ENCODE measurements at places on chromosomes 1 and 21.
A peak's percentile ranks its signal among the peaks of the same experiment; 100 is the strongest.

DNA sequence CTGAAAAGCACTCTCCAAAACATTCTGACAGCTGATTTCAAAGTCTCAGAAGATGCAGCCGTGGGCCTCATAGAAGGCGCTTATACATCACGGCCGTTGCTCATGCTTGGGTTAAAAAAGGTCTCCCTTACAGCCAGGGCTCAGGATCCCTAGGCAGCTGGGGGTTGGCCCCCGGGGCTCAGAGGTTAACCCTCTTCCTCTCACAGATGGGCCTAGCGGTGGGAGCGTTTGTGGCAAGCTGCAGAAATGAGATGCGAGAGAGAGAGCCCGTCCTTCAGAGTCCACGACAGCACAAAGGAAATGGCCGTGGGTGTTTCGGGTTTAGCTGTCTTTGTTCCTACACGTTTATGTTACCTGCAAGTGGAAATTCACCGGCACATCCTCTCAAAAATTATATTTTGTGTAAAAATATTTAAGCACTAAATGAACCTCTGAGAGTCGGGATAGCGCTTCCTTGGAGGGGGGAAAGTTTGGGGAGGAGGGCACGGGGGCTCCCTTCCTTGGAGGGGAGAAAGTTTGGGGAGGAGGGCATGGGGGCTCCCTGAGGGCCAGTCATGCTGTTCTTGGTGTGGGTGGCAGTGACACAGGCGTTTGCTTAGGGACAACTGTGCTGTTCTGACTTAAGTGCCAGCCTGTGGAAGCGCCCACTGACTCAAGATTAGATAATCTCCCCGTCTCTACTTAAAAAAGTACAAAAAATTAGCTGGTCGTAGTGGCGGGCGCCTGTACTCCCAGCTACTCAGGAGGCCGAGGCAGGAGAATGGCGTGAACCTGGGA, 20.5 kb upstream of the PRDM15 start:
- no peak for DNase-seq

- no peak for DNase-seq
These were observed 414.2 kb downstream of the KCNT2 start for GRCh38 chr1:196193896-196194559.

DNA sequence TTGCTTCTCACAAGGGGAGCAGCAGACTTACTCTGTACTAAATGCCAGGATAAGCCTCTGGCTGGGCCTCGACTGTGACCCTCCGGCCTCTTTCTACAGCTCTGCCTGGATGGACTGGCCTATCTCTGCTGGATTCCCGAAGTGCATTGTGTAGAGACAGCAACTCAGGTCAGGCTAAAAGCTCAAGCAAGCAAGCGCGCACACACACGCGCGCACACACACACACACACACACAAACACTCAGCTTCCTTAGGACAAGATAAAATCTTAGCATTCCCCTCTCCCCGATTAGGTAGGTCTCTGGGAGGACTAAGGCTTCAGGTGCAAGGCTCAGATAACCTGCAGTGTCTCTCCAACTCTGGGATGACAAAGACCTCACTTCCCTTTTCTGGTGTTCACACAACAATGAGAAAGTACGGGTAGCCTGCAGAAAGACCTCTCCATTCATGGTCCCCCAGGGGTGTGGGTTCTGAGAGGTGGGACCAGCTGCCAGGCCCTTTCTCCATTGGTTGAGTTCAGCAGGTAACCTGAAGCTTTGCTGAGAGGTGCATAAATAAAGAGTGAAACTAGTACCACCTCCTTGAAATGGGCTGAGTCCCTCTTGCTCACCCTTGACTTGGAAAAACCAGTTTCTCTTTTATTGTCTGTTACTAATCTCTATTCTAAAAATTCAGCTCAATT, 155.1 kb upstream of the CAMK1G start:
- no peak for DNase-seq

- no peak for DNase-seq
These were observed 14.6 kb upstream of the RPL5 start for GRCh38 chr1:92817137-92817697.

DNA sequence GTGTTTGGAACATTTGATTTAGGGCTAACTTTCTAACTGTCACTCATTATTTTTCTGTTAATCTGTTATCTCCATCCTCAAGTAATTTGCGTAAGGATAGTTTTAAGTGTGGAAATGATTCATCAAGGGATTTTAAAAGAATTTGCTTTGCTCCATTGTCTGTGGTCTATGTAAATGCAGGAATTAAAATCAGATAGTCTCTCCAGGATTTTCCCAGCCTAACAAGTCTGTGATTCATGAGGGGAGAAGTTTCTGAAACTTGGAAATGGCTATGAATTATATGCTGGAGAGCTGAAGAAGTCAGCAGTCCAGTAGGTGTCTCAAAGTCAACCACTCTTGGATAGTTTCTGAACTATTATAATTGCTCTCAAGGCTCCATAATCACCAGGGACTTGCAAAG, 264.5 kb downstream of the MRPL39 start:
- no peak for DNase-seq

GRCh38 chr1:43418858-43419257, 29.2 kb downstream of the SZT2 start:
- DNase-seq = no peak

GRCh38 chr1:178953034-178953433, 72.7 kb upstream of the FAM20B start:
- no peak for DNase-seq

DNA sequence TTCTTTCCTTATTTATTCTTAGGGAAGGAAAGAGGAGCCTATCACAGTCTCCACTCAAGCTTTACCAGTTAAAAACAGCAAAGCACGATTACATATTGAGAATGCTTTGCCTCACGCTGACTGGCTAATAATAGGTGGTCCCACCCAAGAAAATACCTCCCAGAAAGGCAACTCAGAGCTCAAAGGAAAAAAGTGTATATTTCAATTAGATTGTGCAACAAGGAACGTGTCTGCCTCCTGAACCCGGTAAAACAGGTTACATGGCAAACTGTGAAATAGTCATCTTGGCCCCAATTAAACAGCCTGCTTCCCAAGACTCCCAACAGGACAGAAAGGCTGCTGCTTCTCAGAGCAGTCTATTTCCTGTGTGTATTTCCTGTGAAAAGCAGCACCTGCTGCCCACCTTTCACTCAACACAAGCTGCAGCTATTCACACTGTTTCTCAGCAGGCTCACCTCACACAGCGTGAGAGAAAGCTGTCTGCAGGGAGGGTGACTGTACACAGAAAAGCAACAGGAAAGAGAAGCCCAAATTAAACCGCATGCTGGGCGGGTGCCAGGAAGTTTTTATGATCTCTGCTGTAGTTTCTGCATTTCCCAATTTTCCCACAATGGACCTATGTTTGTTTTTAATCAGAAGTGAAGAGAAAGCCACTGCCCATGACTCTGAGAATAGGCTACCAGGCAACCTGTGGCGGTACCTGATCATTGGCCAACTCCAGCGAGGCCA, 44.0 kb downstream of the URB1 start:
- DNase-seq = no peak

GRCh38 chr1:211705467-211706091, 30.2 kb upstream of the NEK2 start:
- no peak for DNase-seq

DNA sequence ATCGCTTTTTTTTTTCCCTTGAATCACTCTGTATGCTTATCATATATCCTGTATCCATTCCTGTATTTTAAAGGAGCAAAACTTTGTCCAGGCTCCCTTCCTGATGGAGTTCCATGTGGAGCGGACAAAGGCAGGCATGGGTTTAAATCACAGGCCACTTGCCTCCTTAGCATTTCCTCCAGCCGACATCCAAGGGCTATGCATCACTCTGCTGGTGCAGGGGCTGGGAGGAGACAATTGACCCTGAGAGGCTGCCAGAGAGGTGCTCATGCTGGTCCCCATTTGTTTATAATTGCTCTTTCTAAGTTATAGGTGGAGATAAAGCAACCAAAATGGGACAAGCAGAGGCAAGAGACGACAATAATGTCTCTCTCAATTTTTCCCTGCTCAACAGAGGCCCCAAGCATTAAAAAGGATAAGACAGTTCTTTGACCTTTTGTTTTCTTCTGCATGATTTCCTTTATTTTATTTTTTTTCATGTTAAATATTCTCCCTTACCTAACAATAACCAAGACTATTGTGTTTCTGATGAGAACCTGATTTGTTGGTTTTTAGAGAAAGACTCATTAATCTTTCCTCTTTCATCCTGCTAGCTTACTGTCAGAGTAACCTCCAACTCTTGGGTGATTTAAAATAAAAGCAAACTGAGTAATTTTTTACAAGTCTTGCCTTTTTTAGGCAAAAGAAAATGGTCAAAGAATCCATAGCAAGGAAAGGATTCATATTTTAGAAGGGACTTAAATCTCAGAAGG, 353.7 kb downstream of the ADGRL2 start:
- DNase-seq = no peak

GRCh38 chr1:67685558-67686266, 711 bp downstream of the GADD45A start:
- DNase-seq = peak; percentile 44

- no peak for DNase-seq
These were observed 272.2 kb downstream of the VAV3 start for GRCh38 chr1:107692580-107693345.

GRCh38 chr1:230537456-230537855, 104.8 kb upstream of the COG2 start:
- no peak for DNase-seq

DNA sequence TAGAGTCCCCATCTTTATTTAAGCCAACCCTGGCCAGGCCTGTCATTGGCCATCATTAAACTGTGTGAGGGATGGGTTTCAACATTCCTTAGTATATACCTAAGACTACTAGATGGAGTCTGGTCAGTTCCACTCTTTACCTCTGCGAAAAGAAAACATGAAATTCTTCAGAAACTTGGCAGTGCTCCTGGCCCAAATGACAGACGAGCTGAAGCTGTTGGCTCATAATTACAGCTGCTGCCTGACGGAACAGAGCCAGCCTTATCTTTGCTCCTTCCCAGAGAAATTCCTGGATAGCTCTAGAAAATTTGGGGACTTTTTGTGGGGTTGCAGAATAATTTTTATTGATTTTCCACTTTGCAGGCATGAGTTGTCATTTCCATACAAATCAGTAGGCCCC, 30.4 kb downstream of the NPHS2 start:
- DNase-seq = no peak

- no peak for DNase-seq
These were observed 385.8 kb upstream of the DUSP10 start for GRCh38 chr1:222127526-222128152.

DNA sequence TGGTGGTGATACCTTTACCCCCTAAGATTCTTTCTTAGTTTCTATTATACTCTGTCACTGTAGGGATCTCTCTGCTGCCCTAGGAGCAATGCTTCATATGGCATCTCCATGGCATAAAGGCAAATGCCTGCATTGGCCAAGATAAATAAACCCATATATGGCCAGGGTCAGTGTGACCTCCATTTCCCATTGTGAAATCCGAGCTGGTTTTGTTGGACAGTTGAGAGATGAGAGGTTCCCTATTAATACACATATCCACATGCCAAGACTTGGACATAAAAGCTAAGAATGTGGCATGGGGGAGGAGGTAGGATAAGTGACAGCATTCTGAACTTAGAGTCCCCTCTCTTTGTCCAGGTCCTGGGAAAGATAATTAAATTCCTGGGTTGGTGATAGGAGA, 1.4 kb downstream of the TPM3 start:
- DNase-seq = no peak

- peak; percentile 68 for DNase-seq
These were observed 1.4 kb downstream of the NIT1 start for GRCh38 chr1:161119092-161119903.

DNA sequence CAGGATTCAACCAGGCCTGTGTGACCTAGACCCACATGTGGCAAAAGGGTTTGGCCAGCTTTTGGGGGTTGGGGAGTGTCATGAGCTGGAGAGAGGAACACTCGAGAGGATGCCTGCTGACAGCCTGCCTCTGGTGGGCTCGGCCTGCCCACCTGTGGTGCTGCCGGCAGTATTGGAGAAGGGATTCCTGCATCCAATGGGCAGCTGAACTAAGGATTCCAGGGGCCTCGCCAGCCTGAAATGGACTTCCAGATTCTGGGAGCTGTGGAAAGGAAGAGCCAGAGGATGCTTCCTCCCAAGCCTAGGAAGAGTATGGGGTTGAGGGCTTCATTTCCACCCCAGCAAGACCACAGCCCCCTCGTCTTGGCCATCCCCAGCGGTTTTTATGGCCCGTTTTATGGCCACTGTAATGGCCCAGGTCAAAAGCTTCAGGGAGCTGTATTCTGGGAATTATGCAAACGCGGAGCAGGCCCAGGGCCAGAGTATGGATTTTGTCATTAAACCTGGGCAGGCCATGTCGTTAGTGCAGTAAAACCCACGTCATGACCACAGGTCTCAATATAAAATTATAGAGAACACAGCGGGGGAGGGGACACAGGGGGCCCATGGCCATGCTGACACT, 63.6 kb downstream of the TMEM53 start:
- no peak for DNase-seq

- no peak for DNase-seq
These were observed 38.2 kb downstream of the ITPKB start for GRCh38 chr1:226700861-226701260.

GRCh38 chr1:8643542-8644536, 173.6 kb downstream of the RERE start:
- no peak for DNase-seq

- DNase-seq = peak; percentile 49
These were observed 1.1 kb upstream of the TTC39A start for GRCh38 chr1:51331206-51332100.

- no peak for DNase-seq
These were observed 198.9 kb downstream of the HS2ST1 start for GRCh38 chr1:87113313-87113712.

DNA sequence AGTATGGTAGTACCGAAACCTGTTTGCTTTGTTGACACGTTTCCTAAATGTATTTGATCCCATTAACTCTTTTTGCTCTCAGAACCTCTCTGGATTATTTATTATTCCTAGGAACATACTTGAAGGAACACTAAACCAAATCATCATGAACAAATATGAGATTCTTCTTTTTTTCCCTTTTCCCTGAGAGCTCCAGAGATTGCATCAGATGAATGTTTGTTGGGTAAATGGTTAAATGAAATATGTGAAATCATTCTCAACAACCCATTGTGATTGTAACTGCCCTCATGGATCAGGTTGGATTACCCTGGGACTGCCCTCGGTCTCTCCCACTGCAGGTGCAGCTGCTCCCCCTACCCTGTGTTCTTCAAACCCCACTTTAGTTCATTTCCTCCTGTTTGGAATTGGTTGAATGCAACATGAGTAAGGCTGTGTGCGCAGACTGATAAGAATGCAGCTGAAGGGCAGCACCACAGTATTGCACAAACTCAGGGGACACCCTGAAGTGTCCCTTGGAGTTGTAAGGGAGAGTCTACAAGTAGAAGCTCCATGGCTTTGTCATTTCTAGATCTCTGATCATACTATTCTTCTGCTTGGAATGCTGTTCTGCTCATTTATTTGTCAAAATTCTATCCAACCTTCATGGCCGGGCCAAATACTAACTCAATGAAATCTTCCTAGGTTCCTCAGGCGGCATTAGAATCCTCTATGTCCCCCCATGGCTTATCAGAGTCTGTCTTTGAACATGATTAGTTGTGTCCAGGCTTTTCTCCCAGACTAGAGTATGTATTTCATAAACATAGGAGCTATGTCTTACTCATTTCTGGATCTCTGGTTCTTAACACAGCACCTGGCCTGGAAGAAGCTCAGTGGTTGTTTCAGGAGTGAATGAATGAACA, 47.1 kb upstream of the NEK2 start:
- no peak for DNase-seq
